Activated T-cell treated with anti-CD3 and anti-CD28 coated beads, Interleukin-2, amount 50 U/mL, for 24 hours (primary cell): ENCODE measurements at places on chromosomes 5 and 9.

DNA sequence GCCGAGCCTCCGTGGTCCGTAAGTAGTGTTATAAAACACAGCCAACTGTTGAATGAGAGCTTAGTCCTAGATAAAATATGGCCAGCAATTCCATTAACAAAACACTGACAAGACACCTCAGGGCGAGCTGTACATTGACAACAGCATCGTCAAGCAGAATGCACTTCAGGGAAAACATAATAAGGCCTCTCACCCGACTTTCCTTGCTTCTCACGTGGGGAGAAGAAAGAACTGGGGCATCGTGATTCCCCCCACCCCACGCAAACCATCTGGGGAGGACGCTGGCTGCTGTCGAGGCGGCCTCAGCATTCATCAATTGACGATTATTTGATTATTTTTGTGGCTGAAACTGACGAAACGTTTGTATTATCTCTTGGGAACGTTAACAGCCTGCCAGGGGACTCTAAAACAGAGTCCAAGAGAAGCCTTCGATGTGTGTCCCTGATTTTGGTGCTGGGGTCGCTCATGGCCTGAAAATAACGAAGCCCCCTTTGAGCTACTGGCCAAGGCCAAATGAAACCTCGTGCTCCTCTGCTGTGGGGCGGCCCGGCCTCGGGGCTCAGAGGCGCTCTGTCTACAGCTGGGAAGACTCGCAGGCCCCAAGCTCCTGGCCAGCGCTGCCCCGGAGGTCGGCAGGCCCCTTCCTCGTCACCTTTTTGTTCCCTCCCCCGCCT, 464 bp downstream of the GDF9 start:
- peak overlapping the region; percentile 100 for H3K4me3 ChIP-seq
- H3K27ac ChIP-seq: peak overlapping the region; percentile 100
- H3K4me1 ChIP-seq: peaks cover 32% of the 10 kb centered on the region

DNA sequence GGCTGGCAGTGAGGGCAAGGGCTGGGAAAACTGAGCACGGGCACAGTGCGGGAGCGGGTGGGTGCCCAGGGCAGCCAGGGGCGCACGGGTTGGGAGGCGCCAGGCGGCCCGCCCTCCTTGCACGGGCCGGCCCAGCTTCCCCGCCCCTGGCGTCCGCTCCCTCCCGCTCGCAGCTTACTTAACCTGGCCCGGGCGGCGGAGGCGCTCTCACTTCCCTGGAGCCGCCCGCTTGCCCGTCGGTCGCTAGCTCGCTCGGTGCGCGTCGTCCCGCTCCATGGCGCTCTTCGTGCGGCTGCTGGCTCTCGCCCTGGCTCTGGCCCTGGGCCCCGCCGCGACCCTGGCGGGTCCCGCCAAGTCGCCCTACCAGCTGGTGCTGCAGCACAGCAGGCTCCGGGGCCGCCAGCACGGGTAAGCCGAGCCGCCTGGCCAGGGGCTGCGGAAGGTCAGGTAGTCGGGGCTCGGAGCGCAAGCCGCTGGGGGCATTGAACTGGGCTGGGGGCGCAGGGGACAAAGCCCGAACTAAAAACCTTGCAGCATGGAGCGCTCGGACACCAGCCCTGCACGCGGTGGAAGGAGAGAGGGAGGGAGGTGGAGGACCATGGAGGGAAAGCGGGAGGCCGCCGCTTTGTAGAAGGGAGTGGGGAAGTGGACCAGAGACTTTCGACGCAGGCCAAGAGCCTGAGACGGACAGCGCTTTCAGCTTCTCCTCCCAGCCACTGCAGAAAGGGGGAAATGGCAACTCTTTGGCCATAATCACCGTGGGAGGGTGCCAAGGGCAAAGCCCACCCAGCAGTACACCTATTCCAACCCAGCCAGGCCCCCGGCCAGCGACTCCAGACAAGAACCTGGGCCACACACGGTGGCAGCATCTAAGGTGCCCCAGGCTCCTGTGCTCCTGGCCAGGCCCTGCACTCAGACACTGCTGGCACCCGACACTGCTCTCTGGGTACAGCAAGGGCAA, at the start of gene TGFBI:
TSS of gene TGFBI (plus strand) at position 207 of the 961 bp plus-strand sequence. CDS start at position 275, 68 bp downstream.
- peaks cover 43% of the 10 kb centered on the region for H3K27me3 ChIP-seq
- DNase-seq: no peak
- H3K4me3 ChIP-seq: no peak within 1 kb of the TSS
- H3K36me3 ChIP-seq: no peaks in the 10 kb centered on the region
- no peak within 1 kb of the TSS for H3K27ac ChIP-seq

DNA sequence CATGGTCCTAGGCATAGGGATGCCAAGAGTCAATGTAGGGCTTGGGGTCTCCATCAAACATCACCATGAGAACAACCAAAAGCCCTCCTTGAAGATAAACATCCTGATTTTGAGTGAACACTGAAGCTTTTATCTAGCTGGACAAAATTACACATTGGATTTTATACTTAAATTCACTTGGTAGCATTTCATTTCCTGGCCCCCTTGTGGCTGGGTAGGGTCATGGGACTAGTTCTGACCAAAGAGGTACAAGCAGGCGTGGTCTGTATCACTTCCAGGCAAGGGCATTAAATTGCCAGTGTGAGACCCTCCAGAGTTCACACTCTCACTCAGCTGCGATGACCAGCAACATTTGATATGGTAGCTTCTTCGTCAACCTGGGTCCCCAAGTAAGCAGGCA, 320.3 kb downstream of the ACTL7B start:
- no peak overlapping the region for H3K27ac ChIP-seq
- H3K36me3 ChIP-seq: no peaks in the 10 kb centered on the region
- H3K27me3 ChIP-seq: no peaks in the 10 kb centered on the region
- DNase-seq: no peak
- no peak overlapping the region for H3K4me3 ChIP-seq

DNA sequence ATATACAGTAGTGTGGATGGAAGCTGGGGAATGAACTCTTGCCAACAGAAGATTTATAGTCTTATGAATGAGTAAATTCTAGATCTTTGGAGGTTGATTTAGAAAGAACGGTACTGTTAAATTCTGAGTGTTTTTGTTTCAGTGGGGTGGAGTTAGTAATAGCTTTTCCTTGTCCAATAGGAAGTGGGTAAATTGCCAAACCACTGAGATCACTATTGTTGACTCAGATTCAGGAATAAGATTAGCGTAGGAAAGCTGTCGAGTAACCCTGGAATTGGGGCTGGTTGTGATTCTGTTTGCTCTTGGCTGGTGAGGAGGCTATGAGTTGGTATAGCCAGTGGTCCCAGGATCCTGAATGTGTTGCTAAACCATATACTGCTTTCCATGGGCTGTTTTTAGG, 155.6 kb downstream of the ARHGAP26 start:
- H3K36me3 ChIP-seq: peaks cover 6% of the 10 kb centered on the region
- no peak overlapping the region for H3K27ac ChIP-seq
- H3K4me1 ChIP-seq: peaks cover 52% of the 10 kb centered on the region
- no peaks in the 10 kb centered on the region for H3K27me3 ChIP-seq
- no peak for DNase-seq

DNA sequence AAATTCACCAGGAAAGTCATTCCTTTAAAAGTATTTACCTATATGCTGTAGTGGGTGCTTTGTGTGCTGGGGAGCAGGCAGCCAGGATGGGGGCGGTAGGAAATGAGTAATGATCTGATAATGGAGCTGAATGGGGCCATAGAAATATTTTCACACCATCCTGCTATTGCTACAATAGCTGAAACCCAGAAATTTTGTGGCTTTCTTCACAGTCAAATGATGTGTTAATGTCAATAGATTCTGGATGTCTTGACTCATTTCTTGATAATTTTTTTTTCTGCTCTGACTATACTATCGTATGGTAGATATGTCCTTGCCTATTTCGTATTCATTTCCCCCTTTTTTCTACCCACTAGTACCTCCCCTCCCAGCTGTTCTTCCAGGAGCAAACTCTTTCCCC, 59.5 kb downstream of the RORB start:
- DNase-seq: no peak
- no peak overlapping the region for H3K27ac ChIP-seq
- H3K27me3 ChIP-seq: no peaks in the 10 kb centered on the region
- no peaks in the 10 kb centered on the region for H3K36me3 ChIP-seq
- no peak overlapping the region for H3K4me3 ChIP-seq

DNA sequence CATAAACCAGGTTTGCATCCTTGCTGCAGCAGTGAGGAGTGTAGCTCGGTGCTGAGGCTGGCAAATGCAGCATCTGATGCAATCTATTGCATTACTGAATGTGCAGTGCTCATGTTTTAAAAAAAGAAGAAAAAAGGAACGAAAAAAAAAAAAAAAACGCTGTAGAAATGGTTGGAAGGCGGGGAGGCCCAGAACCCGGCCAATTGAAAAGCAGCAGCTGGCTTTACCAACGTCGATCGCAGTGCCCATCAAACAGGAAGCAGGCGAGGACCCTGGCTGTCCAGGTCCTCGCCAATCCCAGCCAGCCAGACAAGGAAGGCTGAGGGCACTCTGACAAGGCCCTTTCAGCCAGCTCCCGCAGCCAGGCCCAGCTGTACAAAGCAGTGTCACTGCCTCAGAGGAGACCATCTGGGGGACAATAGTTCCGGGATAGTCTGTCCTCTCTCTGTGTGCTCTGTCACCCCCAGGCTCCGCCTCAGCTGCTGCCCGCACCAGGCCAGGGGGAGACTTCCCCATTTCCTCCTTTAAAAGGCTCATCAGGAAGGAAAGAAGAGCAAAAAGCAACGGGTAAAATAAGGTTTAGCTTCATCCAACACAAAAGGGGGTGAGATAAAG, 21.8 kb upstream of the CPEB4 start:
- H3K27me3 ChIP-seq: no peaks in the 10 kb centered on the region
- H3K36me3 ChIP-seq: no peaks in the 10 kb centered on the region
- no peak for DNase-seq
- no peak overlapping the region for H3K27ac ChIP-seq

DNA sequence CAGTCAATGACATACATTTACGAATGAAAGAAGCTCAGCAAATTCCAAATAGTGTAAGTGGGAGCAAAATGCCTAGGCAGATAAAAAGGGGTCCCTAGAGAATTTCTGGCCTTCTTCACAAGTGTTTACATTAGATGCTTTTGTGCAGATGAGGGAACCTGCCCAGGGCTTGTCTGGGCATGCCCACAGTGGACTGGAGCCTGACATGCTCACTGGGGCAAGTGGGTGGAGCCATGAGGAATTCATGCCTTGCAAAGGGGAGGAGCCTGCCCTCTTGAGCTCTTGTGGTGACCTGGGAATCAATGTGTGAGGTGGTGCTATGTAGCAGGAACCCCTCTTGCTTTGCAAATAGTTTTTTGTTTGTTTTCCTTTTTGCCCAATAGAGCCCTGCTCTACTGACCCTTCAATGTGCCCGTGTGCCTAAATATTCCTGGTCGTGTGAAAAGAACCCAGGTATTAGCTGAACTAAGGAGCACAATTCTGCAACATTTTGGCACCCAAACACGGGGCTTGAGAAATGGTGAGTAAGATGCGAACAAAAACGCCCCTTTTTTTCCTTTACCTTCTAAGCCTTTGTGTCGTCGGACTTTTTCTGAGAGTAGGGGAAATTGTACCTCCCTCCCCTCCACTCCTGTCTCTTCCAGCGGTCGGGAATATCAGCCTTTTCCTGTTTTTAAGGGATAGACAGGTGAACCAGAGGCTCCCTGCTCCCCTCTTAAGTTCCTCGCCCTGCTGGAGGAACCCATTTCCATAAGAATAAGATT, 433.8 kb upstream of the CDH9 start:
- H3K36me3 ChIP-seq: no peaks in the 10 kb centered on the region
- no peak for DNase-seq
- H3K27me3 ChIP-seq: no peaks in the 10 kb centered on the region
- H3K4me1 ChIP-seq: no peaks in the 10 kb centered on the region
- no peak overlapping the region for H3K27ac ChIP-seq

- peaks cover 64% of the 10 kb centered on the region for H3K27me3 ChIP-seq
- H3K4me1 ChIP-seq: peaks cover 6% of the 10 kb centered on the region
- no peaks in the 10 kb centered on the region for H3K36me3 ChIP-seq
- no peak within 1 kb of the TSS for H3K27ac ChIP-seq
These were observed at the start of gene ENTREP1 for GRCh38 chr9:69324549-69325401. ENTREP1 (plus strand) TSS chr9:69325215; CDS start chr9:69325310, 95 bp downstream.

DNA sequence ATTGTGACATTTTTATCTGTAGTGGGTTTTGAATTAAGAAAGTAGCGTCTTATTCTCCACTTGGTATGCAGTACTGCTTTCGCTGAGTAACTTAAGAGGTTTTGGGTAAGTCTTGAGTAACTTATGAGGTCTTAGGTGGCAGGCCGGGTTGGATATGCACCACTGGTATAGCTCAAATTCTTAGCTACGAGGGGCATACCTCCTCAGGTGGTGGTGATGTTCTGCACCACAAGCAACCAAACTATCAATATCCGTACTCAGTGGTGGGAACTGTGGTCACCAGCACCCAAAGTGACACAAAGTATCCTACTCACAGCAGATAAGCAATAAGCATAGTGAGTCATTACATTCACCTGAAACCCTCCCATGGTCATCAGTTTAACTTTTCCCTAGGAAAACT, 13.7 kb downstream of the SMC2 start:
- no peaks in the 10 kb centered on the region for H3K27me3 ChIP-seq
- no peak overlapping the region for H3K27ac ChIP-seq
- H3K4me1 ChIP-seq: no peaks in the 10 kb centered on the region
- H3K36me3 ChIP-seq: peaks cover 95% of the 10 kb centered on the region

DNA sequence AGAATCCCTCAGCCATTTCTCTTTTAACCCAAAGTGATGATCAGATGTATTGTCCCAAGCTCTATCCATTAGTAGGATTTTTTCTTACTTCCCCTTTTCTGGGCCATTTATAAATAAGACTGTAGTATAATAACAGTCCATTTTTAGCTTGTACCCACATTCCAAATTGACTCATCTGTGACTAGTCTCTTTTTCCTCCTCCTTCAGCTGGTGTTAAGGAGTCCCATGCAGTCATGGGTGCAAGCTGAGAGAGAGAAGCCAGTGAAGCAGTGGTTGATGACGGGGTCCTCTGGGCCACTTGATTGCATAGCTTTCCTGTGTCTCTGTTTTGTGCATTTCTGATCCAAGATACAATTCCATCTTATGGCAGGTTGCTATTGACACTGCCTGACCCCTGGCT, 476.0 kb upstream of the CD180 start:
- H3K27ac ChIP-seq: no peak overlapping the region
- H3K36me3 ChIP-seq: no peaks in the 10 kb centered on the region
- no peak overlapping the region for H3K4me3 ChIP-seq
- H3K4me1 ChIP-seq: no peaks in the 10 kb centered on the region
- DNase-seq: no peak
- H3K27me3 ChIP-seq: no peaks in the 10 kb centered on the region

DNA sequence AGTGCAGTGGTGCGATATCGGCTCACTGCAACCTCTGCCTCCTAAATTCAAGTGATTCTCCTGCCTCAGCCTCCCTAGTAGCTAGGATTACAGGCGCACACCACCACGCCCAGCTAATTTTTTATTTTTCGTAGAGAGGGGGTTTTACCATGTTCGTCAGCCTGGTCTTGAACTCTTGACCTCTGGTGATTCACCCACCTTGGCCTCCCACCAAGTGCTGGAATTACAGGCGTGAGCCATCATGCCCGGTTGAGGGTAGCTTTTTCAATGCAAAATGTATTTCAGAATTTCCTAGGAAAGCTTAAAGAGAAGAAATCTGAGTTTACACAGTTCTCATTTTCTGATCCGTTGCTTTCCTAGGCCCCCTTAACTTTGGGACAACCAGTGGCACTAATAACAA, 15.7 kb downstream of the BDP1 start:
- no peak overlapping the region for H3K4me3 ChIP-seq
- peaks cover 89% of the 10 kb centered on the region for H3K36me3 ChIP-seq
- H3K27ac ChIP-seq: peak overlapping the region; percentile 66
- DNase-seq: no peak
